ENCODE measurements at places on chromosomes 1 and 21.

DNA sequence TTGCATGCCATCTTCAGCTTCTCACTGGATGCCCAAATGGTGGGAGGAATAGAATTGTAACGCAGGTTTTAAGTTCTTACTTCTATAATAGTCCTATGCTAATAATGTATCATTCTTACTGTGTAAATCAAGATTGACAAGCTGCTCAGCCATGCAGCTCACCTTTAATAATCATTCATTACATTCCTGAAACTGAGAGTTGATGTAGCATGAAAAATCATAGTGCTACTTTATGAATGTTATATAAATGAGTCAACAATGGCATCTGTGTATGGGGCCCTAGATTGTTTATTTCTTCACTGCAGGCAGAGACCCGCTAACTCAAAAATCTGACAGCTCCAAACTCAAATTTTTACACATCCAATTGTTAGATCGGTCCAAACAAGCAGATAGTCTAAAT, 34.4 kb downstream of the FH start:
- DNase-seq = no peak

DNA sequence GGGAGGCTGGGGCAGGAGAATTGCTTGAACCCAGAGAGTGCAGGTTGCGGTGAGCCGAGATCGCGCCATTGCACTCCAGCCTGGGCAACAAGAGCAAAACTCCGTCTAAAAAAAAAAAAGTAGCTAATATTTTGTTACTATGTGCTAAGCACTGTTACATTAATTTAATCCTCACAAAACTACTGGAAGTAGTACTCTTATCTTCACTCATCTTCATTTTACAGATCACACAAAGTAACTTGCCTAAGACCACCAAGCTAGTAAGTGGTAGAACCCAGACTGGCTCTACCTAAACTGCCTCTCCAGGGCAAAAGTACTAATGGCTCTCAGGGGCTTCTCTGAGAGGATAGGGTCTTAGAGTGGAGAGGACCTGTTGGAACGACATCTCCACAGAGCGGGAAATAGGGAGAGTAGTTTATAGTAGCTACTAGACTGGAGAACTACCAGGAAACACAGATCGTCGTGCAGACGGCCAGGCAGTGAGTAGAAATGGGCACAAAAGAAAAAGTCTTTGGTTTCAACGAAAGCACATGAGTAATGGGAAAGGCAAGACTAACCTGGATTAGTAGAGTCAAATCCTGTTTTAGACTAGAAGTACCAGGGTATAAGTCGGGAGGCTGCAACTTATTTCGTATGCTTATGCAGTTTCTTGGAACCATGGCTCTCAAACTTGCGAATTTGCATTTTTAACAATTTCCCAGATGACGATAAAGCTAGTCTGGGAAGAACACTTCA, 1.4 kb downstream of the CLCC1 start:
- DNase-seq = no peak

GRCh38 chr1:93587354-93587753, 94.3 kb downstream of the BCAR3 start:
- no peak for DNase-seq

GRCh38 chr1:18124977-18125376, 17.4 kb downstream of the IGSF21 start:
- no peak for DNase-seq

- DNase-seq = no peak
Measured at GRCh38 chr1:181206513-181206912, 118.0 kb downstream of the IER5 start.

All from frontal cortex (tissue), 4 donors.